ENCODE measurements at places on chromosomes 4 and X. TPM values are rescaled to one million over a fixed set of nuclear protein-coding genes. Genes with fewer than 3 reads are reported as not detected.

ASB11 gene
- 9.4 TPM for total RNA-seq

ADH7 gene
- not detected for total RNA-seq

SYNPO2 gene
- total RNA-seq = 53.6 TPM

ZNF732 gene
- 2.1 TPM for total RNA-seq

DNA sequence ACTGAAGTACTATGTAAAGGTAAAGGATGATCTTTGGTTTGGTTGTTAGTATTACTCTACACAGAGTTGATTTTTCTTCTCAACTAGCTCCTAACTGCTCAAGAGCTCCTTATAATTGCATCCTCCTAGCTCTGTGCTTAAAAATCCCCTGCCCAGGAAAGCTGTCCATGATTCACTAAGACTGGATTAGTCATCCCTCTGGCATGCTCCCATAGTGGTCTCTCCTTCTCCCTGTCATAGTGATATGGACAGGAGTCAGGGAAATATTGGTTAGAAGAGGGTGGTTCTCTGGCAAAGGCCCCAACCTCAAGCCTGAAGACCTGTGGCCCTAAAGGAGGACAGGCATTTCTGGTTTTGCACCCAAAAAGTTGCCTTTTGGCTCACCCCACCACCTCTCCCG, 242.3 kb upstream of the KCNIP4 start:
- H3K4me3 ChIP-seq = no peak overlapping the region
- no peaks in the 10 kb centered on the region for H3K27me3 ChIP-seq
- DNase-seq = no peak
- no peak overlapping the region for H3K27ac ChIP-seq
- no peaks in the 10 kb centered on the region for H3K4me1 ChIP-seq

DNA sequence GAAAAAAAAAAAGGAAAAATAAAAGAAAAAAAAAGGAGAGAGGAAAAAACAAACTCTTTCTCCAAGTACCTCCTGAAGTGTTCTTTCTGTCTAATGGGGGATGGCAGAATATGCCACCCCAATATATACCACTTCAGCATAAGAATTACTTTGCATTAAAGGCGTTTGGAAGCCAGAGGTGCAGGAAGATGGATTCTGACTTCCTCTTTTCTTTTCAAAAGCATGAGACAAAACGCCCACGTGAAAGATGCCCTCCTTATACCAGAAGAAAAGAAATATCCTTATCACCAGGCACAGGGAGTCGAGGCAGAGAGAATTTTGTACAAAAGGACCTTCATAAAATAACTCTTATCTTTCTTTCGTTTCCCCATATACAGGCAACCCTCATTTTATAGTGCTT, 40.9 kb downstream of the COX18 start:
- no peak for DNase-seq
- H3K27me3 ChIP-seq = no peaks in the 10 kb centered on the region
- H3K36me3 ChIP-seq = no peaks in the 10 kb centered on the region
- no peak overlapping the region for H3K4me3 ChIP-seq
- H3K27ac ChIP-seq = no peak overlapping the region

- peak overlapping the region; percentile 39 for H3K27ac ChIP-seq
- peak; percentile 56 for DNase-seq
- peaks cover 12% of the 10 kb centered on the region for H3K4me1 ChIP-seq
- no peaks in the 10 kb centered on the region for H3K36me3 ChIP-seq
Observed at GRCh38 chr4:76690011-76690905, 207.7 kb downstream of the SOWAHB start.

DNA sequence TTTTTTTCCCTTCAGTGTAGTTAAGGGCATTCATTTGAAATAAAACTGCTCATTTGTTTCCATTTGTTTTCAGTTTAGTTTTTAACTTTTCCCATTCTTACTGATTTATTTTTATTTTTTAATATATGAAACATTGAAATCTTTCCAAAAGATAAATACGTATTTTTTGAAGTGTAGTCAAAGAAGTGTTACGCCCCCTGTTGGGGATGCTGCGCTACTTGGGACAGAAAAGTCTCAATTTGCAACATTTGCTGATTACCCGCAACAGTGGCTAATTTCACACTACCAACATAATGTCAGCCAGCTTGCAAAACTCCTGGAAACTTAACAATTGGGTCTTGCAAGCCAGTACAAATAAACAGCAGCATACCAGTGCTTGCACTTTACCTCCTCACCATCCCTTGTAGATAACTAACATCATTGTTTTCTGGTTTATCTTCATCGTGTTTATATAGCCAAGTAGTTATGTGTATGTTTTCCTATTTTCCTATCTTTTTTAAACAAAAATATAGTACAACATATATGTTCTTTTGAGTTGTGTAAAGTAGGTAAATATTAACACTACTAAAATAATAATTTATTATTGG, 158.6 kb downstream of the STPG2 start:
- H3K36me3 ChIP-seq = no peaks in the 10 kb centered on the region
- no peak overlapping the region for H3K27ac ChIP-seq
- no peaks in the 10 kb centered on the region for H3K27me3 ChIP-seq
- DNase-seq = no peak
- no peak overlapping the region for H3K4me3 ChIP-seq

DNA sequence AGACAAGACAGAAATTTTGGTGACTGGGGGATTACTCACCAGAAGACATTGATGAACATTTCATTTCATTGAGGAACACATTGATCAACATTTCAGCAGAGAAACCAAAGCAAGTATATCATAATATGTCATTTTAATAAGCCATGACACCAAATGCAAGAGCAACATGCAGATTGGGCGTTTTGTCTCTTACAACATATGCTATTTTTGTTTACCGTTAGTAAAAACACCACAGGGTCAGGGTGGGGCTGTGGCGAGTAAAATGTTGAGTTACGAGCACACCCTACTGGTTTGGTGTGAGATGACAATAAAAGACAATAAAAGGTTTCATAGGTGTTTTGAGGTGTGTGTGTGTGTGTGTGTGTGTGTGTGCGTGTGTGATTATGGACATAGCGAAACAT, 294.5 kb downstream of the PDGFC start:
- no peak overlapping the region for H3K4me3 ChIP-seq
- H3K4me1 ChIP-seq = peaks cover 7% of the 10 kb centered on the region
- H3K27me3 ChIP-seq = no peaks in the 10 kb centered on the region
- H3K27ac ChIP-seq = no peak overlapping the region
- no peaks in the 10 kb centered on the region for H3K36me3 ChIP-seq

DNA sequence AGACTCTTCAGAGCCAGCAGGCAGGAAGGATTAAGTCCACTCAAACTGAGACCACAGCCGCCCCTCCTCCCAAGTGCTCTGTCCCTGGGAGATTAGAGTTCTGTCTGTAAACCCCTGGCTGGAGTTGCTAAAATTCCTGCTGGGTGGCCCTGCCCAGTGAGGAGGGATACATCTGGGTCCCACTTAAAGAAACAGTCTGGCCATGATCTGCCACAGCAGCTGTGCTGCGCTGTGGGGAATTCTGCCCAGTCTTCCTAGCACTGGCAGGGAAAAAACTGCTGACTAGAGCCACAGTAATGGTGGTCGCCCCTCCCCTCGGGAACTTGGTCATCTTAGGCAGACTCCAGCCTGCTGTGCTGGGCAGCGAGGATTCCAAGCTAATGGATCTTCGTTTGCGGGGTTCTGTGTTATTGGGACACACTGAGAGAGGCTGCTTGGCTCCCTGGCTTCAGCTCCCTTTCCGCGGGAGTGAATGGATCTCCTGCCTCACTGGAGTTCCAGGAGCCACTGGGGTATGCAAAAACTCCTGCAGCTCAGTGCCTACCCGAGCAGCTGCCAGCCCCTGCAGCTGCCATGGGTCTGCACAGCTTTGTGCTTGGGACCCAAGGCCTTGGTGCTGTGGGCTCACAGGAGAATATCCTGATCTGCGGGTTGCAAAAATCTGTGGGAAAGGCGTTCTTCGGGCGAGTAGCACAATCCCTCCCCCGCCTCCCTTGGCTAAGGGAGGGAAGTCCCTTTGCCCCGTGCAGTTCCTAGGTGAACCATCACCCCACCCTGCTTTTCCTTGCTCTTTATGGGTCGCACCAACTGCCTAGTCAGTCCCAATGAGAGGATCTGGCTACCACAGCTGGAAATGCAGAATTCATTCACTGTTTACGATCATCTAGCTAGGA, 15.7 kb downstream of the ZXDB start:
- no peak overlapping the region for H3K4me3 ChIP-seq
- H3K4me1 ChIP-seq = no peaks in the 10 kb centered on the region
- no peak overlapping the region for H3K27ac ChIP-seq
- DNase-seq = no peak
- H3K27me3 ChIP-seq = no peaks in the 10 kb centered on the region
- H3K36me3 ChIP-seq = no peaks in the 10 kb centered on the region

- no peak for DNase-seq
- H3K36me3 ChIP-seq = no peaks in the 10 kb centered on the region
- H3K27me3 ChIP-seq = no peaks in the 10 kb centered on the region
- no peaks in the 10 kb centered on the region for H3K4me1 ChIP-seq
- no peak overlapping the region for H3K27ac ChIP-seq
- no peak overlapping the region for H3K4me3 ChIP-seq
Observed at GRCh38 chr4:11634283-11634682, 205.6 kb upstream of the HS3ST1 start.

DNA sequence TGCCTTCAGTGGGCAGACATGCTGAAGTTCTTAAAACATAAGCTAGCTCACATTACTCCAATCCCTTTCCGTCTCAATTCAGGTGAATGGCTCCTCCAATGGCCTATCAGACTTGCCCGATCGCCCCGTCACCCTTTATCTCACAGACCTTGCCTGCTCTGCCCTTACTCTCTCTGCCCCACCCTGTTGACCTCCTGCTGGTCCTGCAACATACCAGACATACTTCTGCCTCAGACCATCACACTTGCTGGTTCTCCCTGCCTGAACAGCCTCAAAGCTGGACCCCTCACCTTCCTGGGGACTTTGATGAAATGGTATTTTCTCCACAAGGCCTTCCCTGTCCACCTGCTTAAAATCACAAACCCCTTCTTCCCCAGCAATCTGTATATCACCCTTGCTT, 340.1 kb upstream of the NR3C2 start:
- no peak overlapping the region for H3K27ac ChIP-seq
- no peaks in the 10 kb centered on the region for H3K27me3 ChIP-seq
- H3K4me1 ChIP-seq = no peaks in the 10 kb centered on the region
- no peaks in the 10 kb centered on the region for H3K36me3 ChIP-seq

DNA sequence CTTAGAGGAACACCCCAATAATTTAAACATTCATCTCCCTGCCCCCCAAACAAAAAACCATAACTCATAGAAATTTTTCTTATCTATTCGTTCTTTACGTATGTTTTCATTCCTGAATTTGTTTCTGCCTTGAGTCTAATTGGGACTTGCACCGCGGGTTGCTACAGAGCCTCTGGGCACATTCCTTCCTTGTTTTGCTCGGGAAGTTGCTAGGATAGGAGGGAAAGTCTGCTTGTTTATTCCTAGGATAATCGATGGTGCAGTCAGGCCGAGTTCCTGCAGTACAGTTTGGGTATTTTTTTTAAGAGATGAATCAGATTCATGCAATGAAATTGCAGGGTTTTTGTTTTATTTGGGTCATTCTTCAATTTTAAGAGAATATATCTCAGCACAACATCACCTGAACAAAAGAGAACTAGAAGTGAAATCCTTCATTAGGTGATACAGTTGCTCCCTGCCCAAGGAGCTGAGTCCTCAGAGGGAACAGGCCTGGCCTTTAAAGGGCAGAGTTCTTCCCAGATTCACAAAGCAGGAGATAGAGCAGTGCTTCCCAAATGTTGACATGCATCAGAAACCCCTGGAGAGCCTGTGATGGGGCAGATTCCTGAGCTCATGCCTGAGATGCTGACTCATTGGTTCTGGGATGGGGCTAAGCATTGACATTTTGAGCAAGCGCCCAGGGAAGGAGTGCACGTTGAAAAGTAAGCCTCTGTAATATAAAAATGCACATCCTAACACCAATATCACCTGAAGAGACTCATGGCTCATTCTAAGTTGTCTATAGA, 114.9 kb upstream of the FAM9B start:
- H3K36me3 ChIP-seq = no peaks in the 10 kb centered on the region
- no peak for DNase-seq
- peaks cover 29% of the 10 kb centered on the region for H3K27me3 ChIP-seq
- no peak overlapping the region for H3K4me3 ChIP-seq
- H3K27ac ChIP-seq = no peak overlapping the region
- no peaks in the 10 kb centered on the region for H3K4me1 ChIP-seq

DNA sequence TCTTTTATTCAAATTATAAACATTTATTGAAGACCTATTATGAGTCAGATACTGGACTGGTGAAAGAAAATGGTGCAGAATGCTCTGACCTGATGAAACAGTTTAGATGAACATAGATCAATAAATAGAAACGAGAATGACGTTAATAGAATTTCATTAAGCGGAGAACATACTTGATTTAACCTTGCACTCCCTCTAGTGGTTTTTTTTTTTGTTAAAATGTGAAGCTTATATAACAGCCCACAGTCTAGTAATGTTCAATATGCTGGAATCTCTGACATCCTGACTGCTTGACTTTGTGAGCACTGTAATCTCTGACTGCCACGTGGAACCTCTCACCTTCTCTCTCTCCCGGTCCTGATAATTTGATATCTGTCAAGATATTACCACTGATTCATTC, 32.3 kb downstream of the HDAC8 start:
- DNase-seq = peak; percentile 74
- no peak overlapping the region for H3K27ac ChIP-seq
- H3K4me1 ChIP-seq = peaks cover 6% of the 10 kb centered on the region

- H3K4me1 ChIP-seq = no peaks in the 10 kb centered on the region
- peak; percentile 40 for DNase-seq
- no peaks in the 10 kb centered on the region for H3K27me3 ChIP-seq
- H3K4me3 ChIP-seq = peak overlapping the region; percentile 7
- peak overlapping the region; percentile 4 for H3K27ac ChIP-seq
Observed at GRCh38 chr4:57854748-57855147, 744.6 kb upstream of the IGFBP7 start.

DNA sequence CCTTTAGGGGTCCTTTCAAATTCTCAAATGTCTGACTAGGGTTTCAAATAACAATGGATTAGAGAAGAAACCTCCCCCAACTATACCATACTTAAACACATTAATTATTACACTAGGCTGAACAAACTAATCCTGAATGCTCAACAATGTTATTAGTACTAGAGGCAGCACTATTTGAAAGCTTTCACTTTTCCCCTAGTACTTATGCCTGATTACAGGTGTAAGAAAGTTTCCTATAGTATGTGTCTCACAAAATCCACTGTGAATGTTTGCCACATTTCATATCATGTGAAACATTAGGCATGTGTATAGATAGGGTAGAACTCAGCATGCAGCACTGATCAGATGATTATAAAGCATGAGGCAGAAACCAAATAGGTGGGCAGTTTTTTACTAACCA, 336.2 kb downstream of the ZNF674 start:
- no peaks in the 10 kb centered on the region for H3K4me1 ChIP-seq
- no peaks in the 10 kb centered on the region for H3K36me3 ChIP-seq
- H3K27me3 ChIP-seq = no peaks in the 10 kb centered on the region
- H3K27ac ChIP-seq = no peak overlapping the region
- no peak for DNase-seq

GRCh38 chrX:77930581-77930980, 20.1 kb downstream of the ATP7A start:
- no peak overlapping the region for H3K27ac ChIP-seq
- H3K4me1 ChIP-seq = no peaks in the 10 kb centered on the region
- H3K36me3 ChIP-seq = no peaks in the 10 kb centered on the region
- H3K27me3 ChIP-seq = no peaks in the 10 kb centered on the region

GRCh38 chr4:92615049-92615448, 311.3 kb downstream of the GRID2 start:
- no peaks in the 10 kb centered on the region for H3K4me1 ChIP-seq
- no peaks in the 10 kb centered on the region for H3K36me3 ChIP-seq
- H3K27ac ChIP-seq = no peak overlapping the region
- no peak overlapping the region for H3K4me3 ChIP-seq

GRCh38 chr4:106370214-106370613, 1.6 kb upstream of the GIMD1 start:
- no peak overlapping the region for H3K4me3 ChIP-seq
- no peaks in the 10 kb centered on the region for H3K36me3 ChIP-seq
- H3K27me3 ChIP-seq = no peaks in the 10 kb centered on the region
- H3K4me1 ChIP-seq = no peaks in the 10 kb centered on the region
